Muscle of leg (tissue), 16 donors: ENCODE measurements at places on chromosomes 7 and 10. TPM values are rescaled to one million over a fixed set of nuclear protein-coding genes. Genes with fewer than 3 reads are reported as not detected.

TDRD1 gene
- total RNA-seq, result 0.13 TPM

TBRG4 gene
- 41.7 TPM for total RNA-seq

ESYT2 gene
- total RNA-seq, result 46.5 TPM

GPR141 gene
- 0.66 TPM for total RNA-seq

EBLN1 gene
- 0.09 TPM for total RNA-seq

ERVW-1 gene
- total RNA-seq, result 0.40 TPM

HTR5A gene
- total RNA-seq, result not detected

IGF2BP3 gene
- total RNA-seq, result 26.8 TPM

PMS2 gene
- total RNA-seq, result 13.2 TPM

ZNF398 gene
- total RNA-seq, result 8.2 TPM

ZWINT gene
- 18.4 TPM for total RNA-seq

MMS19 gene
- 51.9 TPM for total RNA-seq

PLXNA4 gene
- total RNA-seq, result 1.9 TPM

ANKRD61 gene
- 0.22 TPM for total RNA-seq

- no peaks in the 10 kb centered on the region for H3K4me1 ChIP-seq
- no peak overlapping the region for H3K27ac ChIP-seq
- DNase-seq, result peak; percentile 50
- no peaks in the 10 kb centered on the region for H3K27me3 ChIP-seq
- no peak overlapping the region for H3K4me3 ChIP-seq
Observed at GRCh38 chr7:11341285-11341944, 367.7 kb downstream of the PHF14 start.

- H3K36me3 ChIP-seq, result no peaks in the 10 kb centered on the region
- peaks cover 6% of the 10 kb centered on the region for H3K4me1 ChIP-seq
- peak; percentile 64 for DNase-seq
- H3K27ac ChIP-seq, result no peak overlapping the region
- H3K4me3 ChIP-seq, result peak overlapping the region; percentile 25
Observed at GRCh38 chr10:86376852-86377796, 10.5 kb upstream of the GRID1 start.

DNA sequence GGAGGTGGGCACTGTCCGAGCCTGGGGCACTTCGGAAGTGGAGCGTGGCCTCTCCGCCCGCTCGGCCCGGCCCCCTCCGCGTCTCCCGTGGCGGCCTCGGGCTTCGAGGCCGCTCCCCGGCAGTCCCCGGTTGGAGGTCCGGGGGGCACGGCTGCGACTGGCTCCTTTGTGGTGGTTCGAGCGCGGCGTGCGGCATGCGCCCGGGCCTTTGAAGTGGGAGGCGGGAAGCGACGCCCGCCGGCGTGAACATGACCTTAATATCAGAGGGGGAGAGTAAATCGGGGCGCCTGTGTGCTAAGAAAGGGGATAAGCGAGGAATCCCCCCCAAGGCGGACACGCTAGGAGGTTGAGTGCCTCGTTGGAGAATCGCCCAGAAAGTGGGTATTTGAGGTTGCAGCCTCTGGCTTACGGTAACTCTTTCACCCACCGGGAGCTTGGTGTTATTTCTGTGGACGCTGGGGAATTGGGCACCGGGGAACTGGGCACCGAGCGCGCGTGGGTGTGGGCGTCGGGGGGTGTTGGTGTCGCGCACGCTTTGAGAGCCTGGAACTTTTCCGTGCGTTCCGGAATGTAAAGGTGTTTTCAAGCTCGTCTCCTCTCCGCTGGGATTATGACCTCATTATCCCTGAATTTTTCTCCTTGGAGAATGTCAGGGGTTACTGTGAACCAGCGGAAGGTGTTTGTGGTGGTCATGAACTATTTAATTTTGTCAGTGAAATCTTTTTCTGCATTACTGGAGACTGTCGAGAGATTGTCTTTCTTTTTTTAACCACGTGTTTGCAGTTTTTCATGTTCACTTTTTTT is 660 bp downstream of the SUV39H2 start:
- H3K36me3 ChIP-seq, result no peaks in the 10 kb centered on the region
- H3K4me1 ChIP-seq, result peaks cover 15% of the 10 kb centered on the region
- H3K27ac ChIP-seq, result peak overlapping the region; percentile 73
- H3K4me3 ChIP-seq, result peak overlapping the region; percentile 82

DNA sequence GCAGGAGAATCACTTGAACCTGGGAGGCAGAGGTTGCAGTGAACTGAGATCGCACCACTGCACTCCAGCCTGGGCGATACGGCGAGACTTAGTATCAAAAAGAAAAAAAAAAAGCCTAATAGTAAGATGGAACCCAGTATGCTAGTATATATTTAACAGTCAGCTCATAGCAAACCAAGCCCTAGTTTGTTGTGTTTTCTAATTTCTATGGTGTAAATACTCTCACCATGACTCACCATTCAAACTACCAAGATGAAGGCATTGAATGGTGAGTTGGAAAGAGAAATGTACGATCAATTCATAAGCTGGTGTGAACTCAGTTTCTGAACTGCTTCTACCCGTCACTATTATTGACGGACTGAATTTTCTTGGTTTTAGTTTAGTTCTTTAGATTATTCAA is 173.7 kb upstream of the KAT6B start:
- H3K36me3 ChIP-seq, result no peaks in the 10 kb centered on the region
- no peak overlapping the region for H3K27ac ChIP-seq
- no peaks in the 10 kb centered on the region for H3K27me3 ChIP-seq
- DNase-seq, result no peak
- no peak overlapping the region for H3K4me3 ChIP-seq
- H3K4me1 ChIP-seq, result no peaks in the 10 kb centered on the region

DNA sequence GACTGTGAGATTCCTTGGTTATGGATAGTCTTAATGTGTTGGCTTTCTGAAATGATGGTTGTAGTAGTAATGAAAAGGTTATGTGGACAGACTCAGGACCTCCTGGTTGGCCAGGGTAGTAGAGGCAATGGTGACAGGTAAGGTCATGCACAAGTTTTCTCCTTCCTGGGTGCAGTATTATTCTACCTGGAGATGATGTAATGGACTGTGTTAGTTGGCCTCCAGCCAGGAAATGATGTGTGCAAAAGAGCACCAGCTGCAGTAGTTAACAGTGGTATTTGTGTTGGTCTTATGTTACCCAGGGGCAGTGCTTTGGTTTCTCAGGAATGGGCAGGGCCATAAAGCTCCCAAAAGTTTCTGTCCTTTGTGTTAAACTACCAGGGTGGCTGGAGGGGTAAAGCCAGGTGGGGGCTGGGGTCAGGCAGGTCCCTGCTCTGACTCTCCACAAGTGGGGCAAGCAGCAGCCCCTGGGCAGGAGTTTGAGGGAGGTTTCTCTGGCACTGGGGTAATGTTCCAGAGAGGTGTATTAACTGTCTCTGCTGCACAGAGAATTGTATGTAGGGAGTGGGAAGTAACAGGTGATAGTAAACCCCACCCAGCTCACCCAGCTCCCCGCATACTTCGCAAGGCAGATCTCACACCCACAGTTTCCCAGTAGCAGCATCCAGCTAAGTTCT is 36.3 kb downstream of the GPR22 start:
- H3K36me3 ChIP-seq, result no peaks in the 10 kb centered on the region
- peak overlapping the region; percentile 50 for H3K27ac ChIP-seq
- peaks cover 8% of the 10 kb centered on the region for H3K4me1 ChIP-seq
- H3K4me3 ChIP-seq, result no peak overlapping the region

DNA sequence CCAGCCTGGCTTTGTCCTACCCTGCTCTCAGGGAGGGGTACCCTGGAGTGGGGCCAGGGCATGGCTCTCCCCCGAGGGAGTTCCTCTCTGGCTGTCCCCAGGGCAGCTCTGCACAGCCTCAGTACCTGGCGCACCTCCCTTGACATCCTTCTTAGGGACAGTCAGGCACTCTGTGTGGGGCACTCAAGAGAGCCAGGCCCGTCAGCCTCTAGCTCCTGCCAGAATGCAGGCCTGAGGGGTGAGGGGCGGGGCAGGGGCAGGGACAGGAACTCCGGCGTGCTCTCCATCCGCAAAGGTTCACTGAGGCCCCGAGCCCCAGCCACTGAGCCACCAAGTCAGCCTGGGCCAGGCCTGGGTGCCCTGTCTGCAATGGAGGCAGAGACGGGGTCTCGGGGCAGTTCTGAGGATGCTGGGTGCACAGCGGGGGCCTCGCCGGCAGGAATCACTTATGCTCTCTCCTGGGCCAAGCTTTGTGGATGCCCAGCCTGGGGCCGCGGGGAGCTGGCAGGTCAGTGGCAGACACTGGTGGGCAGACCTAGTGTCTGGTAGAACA is 10.1 kb downstream of the LIMK1 start:
- peaks cover 23% of the 10 kb centered on the region for H3K36me3 ChIP-seq
- H3K27ac ChIP-seq, result peak overlapping the region; percentile 54

DNA sequence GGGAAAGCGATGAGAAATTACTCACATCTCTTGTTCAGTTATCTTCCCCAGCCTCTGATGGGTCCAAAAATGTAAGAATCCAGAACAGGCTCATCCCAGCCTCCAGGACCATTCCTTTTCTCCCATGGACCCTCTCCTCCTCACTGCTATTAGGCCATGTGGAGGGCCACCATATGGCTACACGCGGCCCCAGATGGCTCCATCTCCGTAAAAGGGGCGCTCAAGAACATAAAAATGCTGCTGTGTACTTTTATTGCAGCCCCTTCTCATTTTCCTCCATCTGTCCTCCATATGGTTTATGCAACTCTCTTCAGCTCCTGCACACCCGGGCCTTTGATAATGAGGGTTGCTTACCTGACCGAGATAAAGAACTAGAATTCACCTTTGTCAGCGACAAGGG is 166.2 kb downstream of the RAPGEF5 start:
- no peak overlapping the region for H3K27ac ChIP-seq
- no peaks in the 10 kb centered on the region for H3K36me3 ChIP-seq
- H3K4me3 ChIP-seq, result no peak overlapping the region
- DNase-seq, result no peak
- peaks cover 2% of the 10 kb centered on the region for H3K27me3 ChIP-seq

GRCh38 chr7:147869456-147869855 is 721.1 kb upstream of the C7orf33 start:
- H3K4me3 ChIP-seq, result no peak overlapping the region
- no peaks in the 10 kb centered on the region for H3K36me3 ChIP-seq
- H3K27me3 ChIP-seq, result no peaks in the 10 kb centered on the region
- no peak for DNase-seq
- H3K27ac ChIP-seq, result no peak overlapping the region

- H3K4me3 ChIP-seq, result no peak overlapping the region
- no peak overlapping the region for H3K27ac ChIP-seq
- no peaks in the 10 kb centered on the region for H3K27me3 ChIP-seq
Observed at GRCh38 chr7:12162415-12163113, 48.5 kb upstream of the TMEM106B start.

DNA sequence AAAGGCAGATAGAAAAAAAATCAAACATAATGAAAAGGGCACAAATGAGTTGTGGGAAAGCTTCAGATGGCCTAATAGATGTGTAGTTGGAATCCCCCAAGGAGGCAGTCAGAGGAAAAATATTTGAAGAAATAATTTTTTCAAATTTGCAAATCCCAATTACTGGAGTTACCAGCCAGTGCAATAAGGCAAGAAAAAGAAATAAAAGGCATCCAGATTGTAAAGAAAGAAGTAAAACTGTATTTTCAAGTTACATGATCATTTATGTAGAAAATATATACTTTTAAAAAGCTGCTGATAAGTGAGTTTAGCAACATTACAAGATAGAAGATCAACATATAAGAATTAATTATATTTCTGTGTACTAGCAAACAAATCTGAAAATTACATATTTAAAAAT is 329.0 kb downstream of the SDK1 start:
- H3K36me3 ChIP-seq, result no peaks in the 10 kb centered on the region
- no peak overlapping the region for H3K4me3 ChIP-seq
- H3K27me3 ChIP-seq, result no peaks in the 10 kb centered on the region
- H3K4me1 ChIP-seq, result no peaks in the 10 kb centered on the region

GRCh38 chr7:107166736-107167426 is 1.9 kb upstream of the HBP1 start:
- peaks cover 5% of the 10 kb centered on the region for H3K4me1 ChIP-seq
- H3K27ac ChIP-seq, result peak overlapping the region; percentile 99
- H3K27me3 ChIP-seq, result no peaks in the 10 kb centered on the region
- DNase-seq, result peak; percentile 32
- peaks cover 2% of the 10 kb centered on the region for H3K36me3 ChIP-seq

GRCh38 chr10:132962623-132963429 is 20.5 kb upstream of the CFAP46 start:
- DNase-seq, result no peak
- peak overlapping the region; percentile 49 for H3K4me3 ChIP-seq
- peaks cover 38% of the 10 kb centered on the region for H3K27me3 ChIP-seq
- H3K36me3 ChIP-seq, result no peaks in the 10 kb centered on the region
- no peak overlapping the region for H3K27ac ChIP-seq

DNA sequence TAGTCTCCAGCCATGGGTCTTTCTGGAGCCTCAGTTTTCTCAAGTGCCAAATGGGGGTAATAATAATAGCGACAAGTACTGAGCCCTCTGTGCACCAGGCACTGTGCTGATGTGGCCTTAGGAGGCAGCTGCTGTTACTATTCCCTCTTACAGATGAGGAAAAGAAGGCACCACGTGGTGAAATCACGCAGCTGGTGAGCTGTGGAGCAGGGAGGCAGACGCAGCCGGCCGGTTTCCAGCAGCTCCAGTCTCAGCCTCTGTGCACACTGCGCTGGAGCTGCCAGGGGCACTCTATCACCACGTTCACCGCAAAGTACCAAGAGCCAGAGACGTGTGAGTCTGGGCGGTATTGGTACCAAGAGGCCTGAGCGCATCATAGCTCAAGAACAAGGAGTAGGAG is 9.6 kb downstream of the PYROXD2 start:
- peaks cover 17% of the 10 kb centered on the region for H3K4me1 ChIP-seq
- no peaks in the 10 kb centered on the region for H3K27me3 ChIP-seq
- peaks cover 5% of the 10 kb centered on the region for H3K36me3 ChIP-seq
- H3K4me3 ChIP-seq, result no peak overlapping the region
- no peak for DNase-seq

GRCh38 chr10:48504141-48504885 is 100.6 kb downstream of the ARHGAP22 start:
- no peaks in the 10 kb centered on the region for H3K27me3 ChIP-seq
- peaks cover 2% of the 10 kb centered on the region for H3K4me1 ChIP-seq
- DNase-seq, result no peak

GRCh38 chr10:31030800-31031199 is 865 bp downstream of the ZNF438 start:
- peak overlapping the region; percentile 100 for H3K27ac ChIP-seq
- no peaks in the 10 kb centered on the region for H3K36me3 ChIP-seq
- no peaks in the 10 kb centered on the region for H3K27me3 ChIP-seq
- DNase-seq, result no peak
- H3K4me1 ChIP-seq, result peaks cover 22% of the 10 kb centered on the region

DNA sequence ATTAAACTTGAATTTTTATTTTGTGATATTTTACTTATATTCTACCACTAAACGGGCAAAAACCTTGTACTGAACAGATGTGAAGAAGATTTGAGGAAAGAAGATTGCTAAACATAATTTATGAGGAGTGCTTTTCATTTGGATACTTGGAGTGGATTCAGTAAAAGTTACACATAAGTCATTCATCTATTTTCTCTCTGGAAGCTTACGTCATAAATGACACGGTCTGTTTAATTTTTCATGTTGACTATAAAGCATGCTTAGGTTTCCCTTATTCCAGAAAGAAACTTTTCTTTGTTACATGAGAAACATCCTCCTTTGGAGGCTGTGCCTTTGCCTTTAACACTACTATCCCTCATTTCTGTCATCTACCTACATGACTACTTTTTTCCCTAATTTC is 53.9 kb downstream of the TFEC start:
- no peaks in the 10 kb centered on the region for H3K27me3 ChIP-seq
- H3K4me1 ChIP-seq, result no peaks in the 10 kb centered on the region
- no peak overlapping the region for H3K4me3 ChIP-seq
- no peak for DNase-seq

- no peak for DNase-seq
- peaks cover 34% of the 10 kb centered on the region for H3K4me1 ChIP-seq
- no peak overlapping the region for H3K27ac ChIP-seq
- H3K27me3 ChIP-seq, result no peaks in the 10 kb centered on the region
Observed at GRCh38 chr10:80184291-80184690, 21.0 kb downstream of the ANXA11 start.
